ENCODE measurements at places on chromosomes 4 and X. TPM values are rescaled to one million over a fixed set of nuclear protein-coding genes. Genes with fewer than 3 reads are reported as not detected.

Gene P2RY8
- total RNA-seq: 0.03 TPM

Gene GAGE12E
- not detected for total RNA-seq

Gene THAP6
- total RNA-seq: 8.2 TPM

Gene RLIM
- total RNA-seq: 25.9 TPM

Gene VCX3A
- total RNA-seq: 0.26 TPM

Gene MAOA
- total RNA-seq: 23.3 TPM

GRCh38 chr4:127965803-127966175 lies 583 bp downstream of the ABHD18 start:
- DNase-seq: peak; percentile 76

DNA sequence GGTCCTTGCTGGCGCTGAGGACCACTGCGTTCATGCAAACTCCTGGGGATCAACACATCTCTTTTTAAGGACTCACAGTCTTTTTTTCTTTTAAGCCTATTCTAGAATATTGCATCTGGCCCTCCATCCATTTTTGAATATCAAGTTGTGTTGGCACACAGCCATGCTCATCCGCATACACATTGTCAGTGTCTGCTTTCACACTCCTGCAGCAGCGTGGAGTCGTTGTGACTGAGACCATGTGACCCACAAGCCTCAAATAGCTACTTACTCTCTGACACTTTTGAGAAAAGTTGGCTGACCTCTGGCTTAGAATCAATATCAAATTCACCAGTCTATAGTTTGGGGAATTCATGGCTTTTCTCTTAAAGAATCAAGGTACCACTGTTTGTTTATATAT lies 191.8 kb upstream of the S100G start:
- no peak for DNase-seq

GRCh38 chrX:114800719-114801118 lies 216.7 kb downstream of the IL13RA2 start:
- DNase-seq: no peak

GRCh38 chr4:5952975-5953951 lies 60.4 kb upstream of the CRMP1 start:
- DNase-seq: no peak

GRCh38 chr4:120994521-120994920 lies 72.0 kb upstream of the PRDM5 start:
- no peak for DNase-seq

DNA sequence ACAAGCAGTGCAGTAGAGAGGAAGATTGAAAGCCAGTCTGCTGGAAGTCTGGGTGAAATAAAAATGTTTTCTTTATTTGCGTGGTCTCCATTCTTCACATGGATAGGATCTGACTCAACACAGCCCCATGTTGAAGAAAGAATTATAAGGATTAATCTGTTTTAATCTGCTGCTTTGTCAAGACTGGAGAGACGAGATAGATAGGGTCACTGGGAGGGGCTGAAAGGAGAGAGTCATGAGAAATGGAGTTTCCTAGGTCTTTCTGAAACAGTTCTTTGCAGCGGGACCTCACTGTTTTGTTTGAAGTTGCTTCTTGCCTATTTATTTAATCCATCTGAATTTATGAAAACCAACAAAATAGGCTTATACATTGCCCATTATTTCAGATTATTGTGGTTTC lies 32.4 kb upstream of the RHOH start:
- no peak for DNase-seq

DNA sequence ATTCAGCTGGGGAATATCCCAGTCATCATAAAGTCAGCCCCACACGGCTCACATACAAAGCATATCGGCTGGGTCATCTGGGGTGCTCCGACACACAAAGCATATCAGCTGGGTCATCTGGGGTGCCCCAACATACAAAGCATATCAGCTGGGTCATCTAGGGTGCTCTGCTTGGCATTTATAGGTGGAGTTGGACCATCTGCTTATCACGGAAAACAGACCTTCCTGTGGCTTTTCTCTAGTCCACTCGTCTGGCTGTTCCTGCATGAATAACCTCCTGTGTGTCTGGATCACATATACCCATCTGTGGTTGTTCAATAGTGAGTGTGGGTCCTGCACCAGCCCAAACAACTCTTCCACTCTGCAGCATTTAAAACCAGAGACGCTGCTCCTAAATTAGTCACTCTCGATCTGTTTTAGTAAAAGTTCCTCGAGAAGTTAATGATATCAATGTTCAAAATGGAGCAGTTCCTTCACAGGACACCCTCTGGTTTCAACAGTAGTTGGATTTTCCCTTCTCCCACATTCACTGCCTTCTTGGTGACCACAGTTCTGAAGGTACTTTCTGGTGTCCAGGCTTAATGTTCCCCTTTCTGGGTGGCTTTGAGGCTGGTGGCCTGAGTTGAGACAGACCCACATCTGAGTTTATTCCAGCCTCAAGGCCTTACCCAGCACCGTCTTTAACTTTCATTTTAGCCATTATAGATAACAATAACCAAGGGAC lies 70.0 kb upstream of the FRG1 start:
- no peak for DNase-seq

GRCh38 chr4:155371432-155372043 lies 5.2 kb downstream of the MAP9 start:
- no peak for DNase-seq

- no peak for DNase-seq
Observed at GRCh38 chrX:94178145-94178788, 504.3 kb downstream of the FAM133A start.

- no peak for DNase-seq
Observed at GRCh38 chr4:97653701-97654100, 489.6 kb downstream of the STPG2 start.

DNA sequence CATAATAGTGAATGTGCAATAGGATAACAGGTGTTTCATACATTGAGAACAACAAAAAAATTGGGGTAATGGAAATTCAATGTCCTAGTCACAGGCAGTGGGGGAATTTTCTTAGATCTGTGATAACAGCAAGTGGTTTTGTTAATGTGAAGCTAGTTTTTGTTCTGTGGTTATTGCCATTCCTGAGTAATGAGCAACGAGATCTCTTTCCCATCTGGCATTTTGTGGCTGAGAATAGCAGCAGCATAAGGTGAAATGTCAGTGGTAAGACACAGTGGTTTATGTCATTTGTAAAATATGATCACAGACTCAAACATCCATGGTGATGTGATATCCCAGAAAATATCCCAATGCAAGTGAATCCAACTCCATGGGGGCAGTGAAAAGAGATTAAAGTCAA lies 497.5 kb downstream of the KCNIP4 start:
- DNase-seq: no peak

DNA sequence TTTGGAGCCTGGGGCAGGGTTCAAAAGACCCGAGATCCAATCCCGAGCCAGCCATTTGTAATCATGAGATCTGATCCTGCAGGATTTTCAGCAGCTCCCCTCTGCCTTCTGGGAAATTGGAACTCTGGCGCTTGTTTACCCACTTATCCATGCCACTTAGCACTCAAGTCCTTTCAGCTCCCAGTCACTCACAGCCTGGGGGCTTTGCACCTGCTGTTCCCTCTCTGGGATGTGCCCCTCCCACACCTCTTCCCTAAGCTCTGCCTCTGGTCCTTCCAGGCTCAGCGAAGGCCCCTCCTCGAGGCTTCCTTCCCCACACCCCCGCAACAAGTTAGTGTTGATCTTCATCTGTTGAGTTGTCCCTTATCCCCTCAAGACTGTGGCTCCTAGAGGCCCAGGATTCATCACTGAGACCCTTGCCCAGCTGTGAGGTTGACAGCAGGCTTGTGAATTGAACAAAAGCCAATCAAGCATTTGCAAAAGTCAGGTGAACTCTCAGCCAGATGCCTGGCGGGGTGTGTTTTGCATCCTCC lies 99.1 kb upstream of the AFAP1 start:
- no peak for DNase-seq

- no peak for DNase-seq
Observed at GRCh38 chrX:154399527-154400368, 1.6 kb downstream of the RPL10 start.

DNA sequence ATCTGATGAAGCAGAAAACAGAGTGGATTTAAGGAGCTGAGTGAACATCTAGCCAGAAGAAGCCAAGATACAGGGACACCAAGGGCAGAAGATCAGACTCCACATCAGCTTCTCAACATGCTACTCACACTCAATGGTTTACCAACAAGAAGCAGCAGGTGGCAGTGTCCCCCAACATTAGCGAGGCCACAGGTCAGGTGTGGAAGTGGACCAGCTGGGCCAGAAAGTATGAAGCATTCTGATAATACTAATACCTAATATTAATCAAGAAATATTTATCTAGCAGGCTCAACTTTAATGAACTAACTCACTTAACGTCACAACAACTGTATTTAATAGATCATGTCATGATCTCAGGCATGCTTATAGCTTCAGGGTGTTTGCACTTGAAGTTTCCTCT lies 73.4 kb upstream of the TTC29 start:
- DNase-seq: no peak

- no peak for DNase-seq
Observed at GRCh38 chrX:23935106-23935505, 27.3 kb downstream of the CXorf58 start.
